Bone marrow (tissue), 2 donors: ENCODE measurements at places on chromosomes 1 and 21.
A peak's percentile ranks its signal among the peaks of the same experiment; 100 is the strongest.

GRCh38 chr1:53420341-53420740 is 38.9 kb upstream of the DMRTB1 start:
- DNase-seq, result no peak

DNA sequence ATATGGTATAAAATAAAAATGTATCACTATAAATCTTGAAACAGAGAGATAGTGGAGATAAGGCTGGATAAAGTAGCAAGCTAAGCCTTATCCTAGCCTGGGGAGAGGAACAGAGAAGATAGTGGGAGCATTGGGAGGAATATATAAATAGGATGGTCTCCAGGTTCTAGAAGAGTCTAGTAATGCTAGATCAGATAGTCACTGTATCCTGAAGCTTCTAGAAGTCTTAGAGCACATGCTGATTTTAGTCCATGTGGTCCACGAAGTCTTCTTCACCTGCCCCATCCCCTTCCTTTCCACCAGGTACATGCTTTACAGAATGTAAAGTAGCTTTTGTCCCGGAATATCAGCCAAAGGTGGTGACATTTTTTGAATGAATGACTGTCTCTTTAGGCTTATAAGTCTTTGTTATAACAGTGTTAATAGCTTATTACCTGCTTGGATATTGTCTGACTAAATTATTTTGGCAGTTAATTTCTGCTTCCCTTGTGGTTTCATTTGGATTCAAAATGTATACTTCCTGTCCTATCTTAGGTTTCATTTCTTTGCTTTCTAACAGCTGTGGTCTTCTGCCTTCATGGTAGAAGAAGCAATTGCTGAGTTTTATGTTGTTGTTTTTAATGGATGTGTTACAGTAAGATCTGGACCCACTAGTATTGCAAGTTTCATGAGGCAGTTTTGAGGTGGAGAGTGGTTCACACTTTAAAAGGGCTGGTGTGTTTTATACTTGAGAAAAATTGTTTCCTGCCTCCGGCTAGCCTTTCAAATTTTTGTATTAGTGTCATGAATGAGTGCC is 5.9 kb downstream of the SMG7 start:
- DNase-seq, result no peak

GRCh38 chr1:179809506-179810366 is 66.6 kb downstream of the FAM163A start:
- DNase-seq, result peak; percentile 19

DNA sequence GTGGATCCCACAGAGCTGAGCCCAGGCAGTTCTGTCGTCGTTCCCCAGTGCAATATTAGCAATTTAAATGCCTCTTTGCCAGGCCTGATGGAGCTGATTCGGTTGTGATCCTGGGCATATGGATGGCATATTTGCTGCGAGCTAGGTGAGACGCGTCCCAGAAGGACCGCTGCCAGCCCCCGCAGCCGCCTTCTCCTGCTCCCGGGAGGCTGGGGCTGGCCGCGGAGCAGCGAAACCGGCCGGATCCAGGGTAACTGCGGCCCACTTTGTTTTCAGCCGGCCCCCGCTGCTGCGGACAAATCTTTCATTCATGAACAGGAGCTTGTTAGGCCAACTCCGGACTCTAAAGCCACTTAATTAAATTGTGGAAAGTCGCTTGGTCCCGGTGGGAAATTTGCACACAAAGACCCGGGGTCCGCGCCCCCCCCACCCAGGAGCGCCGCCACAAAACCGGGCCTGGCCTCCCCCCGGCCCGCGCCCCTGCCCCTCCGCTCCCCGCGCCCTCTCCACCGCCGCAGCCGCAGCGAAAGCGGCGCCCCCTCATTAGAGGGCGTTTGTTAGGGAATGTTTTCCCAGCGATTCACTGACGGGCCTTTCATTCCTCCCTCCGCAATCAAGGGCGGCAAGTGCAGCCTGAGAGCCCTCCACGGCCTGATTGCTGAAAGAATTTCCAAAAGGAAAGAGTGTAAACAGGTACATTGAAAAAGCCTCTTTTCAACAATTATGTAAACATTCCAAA is 383.3 kb downstream of the RRAGC start:
- no peak for DNase-seq

- DNase-seq, result no peak
Measured at GRCh38 chr21:18147678-18148077, 97.0 kb upstream of the CHODL start.

GRCh38 chr1:58848818-58849411 is 65.1 kb upstream of the JUN start:
- no peak for DNase-seq

GRCh38 chr1:11938722-11939526 is 4.4 kb downstream of the PLOD1 start:
- no peak for DNase-seq

DNA sequence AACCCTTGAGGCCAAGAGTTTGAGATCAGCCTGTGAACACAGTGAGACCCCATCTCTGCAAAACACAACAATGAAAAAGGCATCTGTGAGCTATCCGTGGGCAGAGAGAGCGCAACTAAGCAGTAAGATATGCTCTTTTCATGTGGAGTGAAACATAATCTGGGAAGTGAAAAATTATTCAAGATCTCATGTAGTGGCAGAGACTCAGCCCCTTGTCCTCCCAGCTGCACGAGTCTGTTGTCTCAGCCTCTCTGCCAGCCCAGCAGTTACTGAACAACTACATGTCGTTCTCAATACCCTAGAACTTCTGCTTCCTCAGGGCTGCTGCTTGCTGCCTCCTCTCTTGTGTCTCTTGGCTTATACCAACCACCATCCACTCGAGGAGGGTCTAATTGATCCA is 61.3 kb upstream of the WDR26 start:
- DNase-seq, result no peak

GRCh38 chr1:157819896-157820295 is at the start of gene FCRL1:
TSS of gene FCRL1 (minus strand) at chr1:157820120. CDS start at chr1:157820037, 83 bp downstream.
- DNase-seq, result no peak

DNA sequence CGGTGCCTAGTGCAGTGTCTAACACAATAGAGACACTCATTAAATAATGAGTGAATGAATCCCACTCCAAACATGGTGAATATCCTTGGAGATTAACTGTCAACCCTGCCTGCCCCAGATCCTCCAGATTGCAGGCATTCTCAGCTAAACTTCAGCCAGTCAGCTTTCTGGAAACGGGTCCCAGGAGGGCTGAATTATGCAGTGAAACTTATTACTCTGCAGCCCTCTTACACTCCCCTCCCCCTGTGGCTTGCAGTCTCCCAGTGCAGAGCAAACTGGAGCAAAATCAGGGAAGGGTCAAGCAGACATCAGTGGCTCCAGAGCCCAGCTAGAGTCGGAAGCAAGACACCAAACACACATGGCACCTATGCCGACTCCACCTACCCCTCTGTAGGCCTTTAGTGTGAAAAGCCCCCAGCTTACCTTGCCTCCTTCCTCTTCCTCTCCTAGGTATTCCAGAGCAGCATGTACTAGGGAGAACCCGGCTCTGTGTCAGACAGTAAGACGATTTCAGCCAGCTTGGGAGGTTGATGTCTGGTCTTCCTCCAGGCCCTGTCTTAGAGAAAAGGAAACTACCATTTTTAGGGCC is 6.5 kb upstream of the RGS16 start:
- DNase-seq, result no peak

GRCh38 chr1:24586970-24587820 is 31.3 kb downstream of the NCMAP start:
- DNase-seq, result no peak

DNA sequence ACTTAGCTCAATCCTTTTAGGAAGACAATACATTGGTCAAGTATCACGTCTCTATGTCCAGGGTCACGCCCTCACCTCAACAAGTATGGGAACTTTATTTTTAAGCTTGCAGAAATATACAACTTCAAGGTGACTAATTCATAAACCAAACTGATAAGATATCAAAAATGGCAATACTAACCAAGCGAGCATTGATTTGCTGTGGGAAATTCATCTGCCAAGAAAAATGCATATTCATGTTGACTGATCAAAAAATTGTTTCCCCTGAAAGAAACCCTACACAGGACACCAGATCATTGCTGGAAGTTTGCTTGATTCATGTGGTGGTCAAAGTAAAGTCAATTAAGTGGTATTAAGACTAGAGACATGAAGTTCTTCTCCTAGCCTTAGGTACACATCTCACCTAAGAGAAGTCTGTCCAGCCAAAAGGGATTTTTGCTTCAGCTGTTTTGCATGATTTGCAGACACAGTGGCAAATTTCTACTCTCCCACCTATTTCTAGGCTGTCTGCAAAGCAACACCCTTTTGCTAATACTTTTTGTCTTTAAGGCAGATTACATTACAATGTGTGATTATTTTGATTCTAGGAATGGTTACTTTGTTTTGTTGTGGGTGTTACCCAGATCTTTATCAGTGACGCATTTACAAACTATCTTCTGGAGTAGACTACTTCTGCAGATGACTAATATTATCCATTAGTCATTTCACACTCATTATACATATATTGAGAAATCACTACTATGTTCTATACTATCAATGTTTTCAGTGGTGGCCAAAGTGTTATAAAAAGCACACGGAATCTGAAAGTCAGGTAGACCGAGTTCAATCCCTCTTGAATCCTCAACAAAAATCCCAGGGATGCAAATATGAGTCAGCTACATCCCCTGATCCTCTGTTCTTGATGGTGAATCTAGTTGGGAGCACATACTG is 12.4 kb downstream of the SAMSN1 start:
- no peak for DNase-seq

GRCh38 chr1:19068639-19069276 is 112.3 kb upstream of the IFFO2 start:
- DNase-seq, result no peak

GRCh38 chr21:42080788-42081083 is 9.6 kb downstream of the UMODL1 start:
- DNase-seq, result no peak

DNA sequence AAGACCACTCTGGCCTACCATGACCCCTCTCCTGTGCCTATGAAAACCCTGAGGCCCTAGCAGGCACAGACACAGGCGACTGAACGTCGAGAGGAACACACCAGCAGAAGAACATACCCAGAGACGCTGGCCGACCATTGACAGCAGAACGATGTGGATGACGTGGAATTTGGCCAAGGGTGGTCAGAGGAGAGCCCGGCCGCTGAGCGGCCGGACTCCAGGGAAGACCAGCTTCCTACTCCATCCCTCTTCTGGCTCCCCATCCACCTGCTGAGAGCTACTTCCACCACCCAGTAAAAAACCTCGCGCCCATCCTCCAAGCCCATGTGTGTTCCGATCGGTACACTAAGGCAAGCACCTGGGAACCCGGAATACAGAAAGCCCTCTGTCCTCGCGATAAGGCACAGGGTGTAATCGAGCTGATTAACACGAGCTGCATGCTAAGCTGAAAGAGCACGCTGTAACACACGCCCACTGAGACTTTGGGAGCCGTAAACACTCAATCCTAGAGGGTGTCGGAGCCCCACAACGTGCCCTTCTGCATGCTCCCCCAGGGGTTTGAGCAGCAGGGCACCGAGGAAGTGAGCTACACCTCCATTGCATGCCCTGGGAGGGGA is 150.3 kb downstream of the CENPF start:
- no peak for DNase-seq

DNA sequence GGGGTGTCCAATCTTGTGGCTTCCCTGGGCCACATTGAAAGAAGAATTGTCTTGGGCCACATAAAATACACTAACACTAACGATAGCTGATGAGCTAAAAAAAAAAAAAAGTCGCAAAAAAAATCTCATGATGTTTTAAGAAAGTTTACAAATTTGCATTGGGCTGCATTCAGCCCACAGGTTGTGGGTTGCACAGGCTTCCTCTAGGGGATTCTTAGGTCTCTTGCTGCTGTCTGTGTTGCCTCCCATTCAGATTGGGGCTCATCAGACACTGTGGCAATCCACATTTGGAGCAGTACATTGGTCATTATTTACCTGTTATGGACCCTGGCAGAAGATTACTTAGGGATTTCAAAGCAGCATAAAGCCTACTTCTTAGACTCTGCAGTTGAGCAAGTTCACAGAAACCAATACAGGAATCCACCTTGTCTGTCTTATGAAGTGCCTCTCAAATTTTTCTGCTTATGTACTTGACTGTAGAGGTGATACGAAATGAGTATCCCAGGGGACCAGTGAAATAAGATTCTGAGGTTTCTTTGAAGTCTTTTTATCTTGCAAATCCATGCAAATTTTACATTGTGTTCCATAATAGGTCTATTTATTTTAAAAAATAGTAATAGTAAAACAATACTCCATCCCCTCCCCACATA is 205.5 kb downstream of the RPS6KC1 start:
- no peak for DNase-seq

- no peak for DNase-seq
Measured at GRCh38 chr1:46717654-46718053, 1.3 kb downstream of the EFCAB14 start.
